ENCODE measurements at places on chromosomes 2 and 18.

GRCh38 chr2:41445865-41446264 is 602.0 kb upstream of the PKDCC start:
- no peak for DNase-seq

GRCh38 chr2:238684362-238685326 is 163.2 kb upstream of the TWIST2 start:
- DNase-seq = peak; percentile 83

GRCh38 chr2:229714080-229714735 is at the start of gene DNER:
DNER (minus strand) TSS chr2:229714555; CDS start chr2:229714423, 132 bp downstream.
- peak; percentile 52 for DNase-seq

DNA sequence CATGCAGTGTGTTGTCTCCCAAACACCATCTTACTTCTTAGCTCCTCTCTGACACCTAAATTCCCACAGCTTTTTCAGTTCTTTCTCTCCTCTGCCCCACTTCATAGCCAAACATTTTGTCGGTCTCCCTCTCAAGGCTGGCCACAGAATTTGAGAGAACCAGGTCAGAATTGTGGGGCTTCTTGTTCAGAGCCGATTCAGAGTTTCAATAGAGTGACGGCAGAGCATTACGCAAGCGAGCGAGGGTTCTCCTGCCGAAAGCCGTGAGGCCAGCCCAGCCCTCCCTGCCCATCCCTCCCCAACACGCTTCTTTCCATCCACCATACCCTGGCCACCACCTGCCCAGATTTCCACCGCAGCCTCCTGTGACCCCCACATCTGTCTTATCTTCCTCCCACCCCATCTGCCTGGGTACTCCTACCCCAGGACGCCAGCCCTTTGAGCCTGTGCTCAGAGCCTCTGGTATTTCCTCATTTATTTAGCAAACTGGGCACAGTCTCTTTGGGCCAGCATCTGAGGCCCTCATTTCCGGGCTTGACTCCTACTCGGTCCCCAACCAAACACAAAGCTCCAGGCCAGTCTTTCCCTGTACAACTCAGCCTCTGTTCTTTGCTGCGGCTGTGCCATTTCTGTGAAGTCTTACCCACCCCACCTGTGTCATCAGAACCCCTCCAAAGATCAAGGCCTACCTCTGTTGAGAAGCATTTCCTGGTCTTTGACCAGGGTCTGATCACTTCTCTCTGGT is 70.0 kb upstream of the MAP4K4 start:
- no peak for DNase-seq

- no peak for DNase-seq
Measured at GRCh38 chr2:134232868-134233727, 20.8 kb upstream of the MGAT5 start.

- no peak for DNase-seq
Measured at GRCh38 chr2:224260372-224261020, 141.4 kb downstream of the FAM124B start.

DNA sequence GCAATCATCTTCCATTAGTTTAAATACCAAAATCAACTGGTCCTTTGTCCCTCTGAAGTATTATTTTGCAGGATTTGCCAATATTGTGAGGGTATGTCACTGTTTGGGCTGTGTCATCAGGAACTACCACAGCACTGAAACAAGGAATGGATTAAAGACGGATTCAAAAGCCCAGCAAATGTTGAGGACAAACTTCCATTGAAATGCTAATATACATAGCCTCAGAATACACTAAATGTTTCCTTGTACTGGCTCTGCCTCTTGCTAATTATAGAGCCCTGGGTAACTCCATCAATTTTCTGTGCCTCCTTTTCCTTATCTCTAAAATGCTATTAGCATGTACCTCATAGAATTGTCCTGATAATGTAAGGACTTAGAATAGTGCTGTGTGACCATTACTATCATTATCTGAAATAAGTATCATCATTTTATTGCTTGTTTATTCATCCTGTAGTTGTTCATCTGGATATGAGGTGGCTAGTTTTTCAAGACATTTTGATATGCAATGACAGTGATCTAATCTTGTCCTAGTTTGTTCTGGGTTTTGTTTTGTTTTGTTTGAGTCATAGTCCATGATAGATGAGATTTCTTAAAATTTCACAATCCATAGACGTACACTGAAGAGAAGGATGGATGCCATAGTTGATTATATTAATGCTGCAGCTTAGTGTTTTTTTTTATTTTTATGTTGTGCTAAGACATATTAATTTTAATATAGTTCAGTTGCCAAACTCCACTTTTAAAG is 333.4 kb upstream of the KCNH7 start:
- no peak for DNase-seq

GRCh38 chr18:23688528-23688927 is 725 bp upstream of the LAMA3 start:
- no peak for DNase-seq

GRCh38 chr2:150081775-150082481 is 405.5 kb downstream of the RND3 start:
- DNase-seq = no peak

DNA sequence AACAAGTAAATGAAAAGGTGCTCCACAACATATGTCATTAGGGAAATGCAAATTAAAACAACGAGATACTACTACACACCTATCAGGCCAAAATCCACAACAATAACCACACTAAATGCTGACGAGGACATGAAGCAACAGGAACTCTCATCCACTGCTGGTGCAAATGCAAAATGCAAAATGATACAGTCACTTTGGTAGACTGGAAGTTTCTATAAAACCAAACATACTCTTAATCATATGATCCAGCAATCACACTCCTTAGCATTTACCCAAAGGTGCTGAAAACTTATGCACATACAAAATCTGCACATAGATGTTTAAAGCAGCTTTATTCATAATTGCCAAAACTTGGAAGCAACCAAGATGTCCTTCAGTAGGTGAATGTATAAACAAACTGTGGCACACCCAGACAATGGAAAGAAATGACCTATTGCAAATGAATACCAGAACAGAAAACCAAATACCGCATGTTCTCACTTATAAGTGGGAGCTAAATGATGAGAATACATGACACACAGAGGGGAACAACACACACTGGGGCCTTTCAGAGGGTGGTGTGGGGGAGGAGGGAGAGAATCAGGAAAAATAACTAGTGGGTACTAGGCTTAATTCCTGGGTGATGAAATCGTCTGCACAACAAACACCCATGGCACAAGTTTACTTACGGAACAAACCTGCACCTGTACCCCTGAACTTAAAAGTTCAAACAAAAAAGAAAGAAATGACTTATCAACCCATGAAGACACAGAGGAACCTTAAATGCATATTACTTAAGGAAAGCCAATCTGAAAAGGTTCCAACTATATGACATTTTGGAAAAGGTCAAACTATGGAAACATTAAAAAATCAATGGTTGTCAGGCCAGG is 80.4 kb downstream of the ASXL2 start:
- no peak for DNase-seq

DNA sequence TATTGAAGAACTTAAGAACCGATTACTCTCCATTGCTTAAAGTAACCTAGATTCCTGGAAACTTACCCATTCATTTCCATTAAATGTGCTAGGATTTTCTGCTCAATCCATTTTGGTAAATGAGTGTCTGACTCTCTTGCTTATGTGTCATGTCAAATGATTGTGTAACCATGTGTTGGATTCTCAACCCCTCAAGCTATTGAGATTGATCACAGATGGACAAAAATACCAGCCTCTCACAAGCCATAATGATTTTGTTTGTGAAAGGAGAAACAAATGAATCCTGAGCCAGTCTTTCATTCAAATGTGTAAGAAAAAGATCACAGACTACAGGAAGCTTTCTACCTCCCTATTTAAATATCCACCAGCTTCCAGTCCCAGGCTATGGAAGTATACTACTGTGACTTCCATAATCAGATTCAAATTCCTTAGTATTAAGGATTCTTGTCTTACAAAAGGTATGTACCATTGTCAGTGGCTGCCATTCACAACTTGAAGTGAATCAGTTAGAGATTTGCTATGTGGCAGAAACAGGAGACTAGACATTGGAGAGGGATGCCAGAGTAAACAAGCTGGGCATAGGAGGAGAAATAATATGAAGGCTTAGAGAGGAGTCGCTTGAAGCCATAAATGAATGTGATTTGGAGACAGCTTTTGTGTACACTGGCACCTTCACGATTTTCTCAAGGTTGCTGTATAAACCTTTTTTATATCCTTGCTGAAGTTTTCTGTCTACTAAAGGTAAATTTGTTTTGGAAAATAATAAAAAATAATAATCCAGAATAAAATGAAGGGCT is 498.5 kb upstream of the SETBP1 start:
- no peak for DNase-seq

GRCh38 chr2:233816334-233816733 is 38.0 kb downstream of the HJURP start:
- peak; percentile 34 for DNase-seq

GRCh38 chr2:30216157-30216556 is 15.2 kb upstream of the LBH start:
- DNase-seq = no peak

GRCh38 chr18:75784390-75784789 is 356.9 kb upstream of the SMIM21 start:
- no peak for DNase-seq

- DNase-seq = no peak
Measured at GRCh38 chr2:114709936-114710850, 267.8 kb downstream of the DPP10 start.

DNA sequence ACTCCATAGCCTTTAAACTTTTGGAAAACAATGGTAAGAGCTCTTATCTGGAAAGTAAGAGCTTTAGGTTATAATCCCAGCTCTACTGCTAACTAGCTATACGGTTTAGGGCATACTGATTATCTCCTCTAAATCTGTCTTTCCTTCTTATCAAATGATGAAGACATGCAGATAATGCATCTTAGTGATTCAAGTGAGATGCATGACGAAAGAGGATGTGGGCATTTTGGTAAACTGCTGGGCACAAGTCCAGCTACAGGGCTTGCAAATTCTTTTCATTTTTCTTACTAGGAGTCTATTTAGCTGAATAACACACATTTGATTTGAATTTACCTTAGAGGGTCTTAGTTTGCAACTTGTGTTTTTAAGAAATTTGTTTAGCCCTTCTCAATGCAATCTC is 1604.8 kb upstream of the ZEB2 start:
- no peak for DNase-seq

DNA sequence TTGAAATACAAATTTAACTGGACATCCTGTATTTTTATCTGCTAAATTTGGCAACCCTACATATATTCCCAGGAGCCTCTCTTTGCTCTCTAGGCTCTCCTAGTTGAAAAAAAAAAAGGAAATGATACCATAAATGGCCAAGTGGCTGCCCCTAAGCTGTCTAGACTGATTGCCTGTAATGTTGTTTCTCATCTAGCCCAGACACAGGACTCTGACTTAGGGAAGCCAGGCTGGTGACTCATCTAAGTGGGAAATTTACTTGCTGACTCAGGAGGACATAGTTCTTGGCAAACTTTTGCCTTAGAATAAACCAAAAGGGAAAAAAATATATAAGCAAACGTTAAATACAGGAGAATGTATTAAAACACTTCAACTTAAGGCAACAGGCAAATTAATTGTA is 14.6 kb upstream of the ITGAV start:
- DNase-seq = peak; percentile 96

DNA sequence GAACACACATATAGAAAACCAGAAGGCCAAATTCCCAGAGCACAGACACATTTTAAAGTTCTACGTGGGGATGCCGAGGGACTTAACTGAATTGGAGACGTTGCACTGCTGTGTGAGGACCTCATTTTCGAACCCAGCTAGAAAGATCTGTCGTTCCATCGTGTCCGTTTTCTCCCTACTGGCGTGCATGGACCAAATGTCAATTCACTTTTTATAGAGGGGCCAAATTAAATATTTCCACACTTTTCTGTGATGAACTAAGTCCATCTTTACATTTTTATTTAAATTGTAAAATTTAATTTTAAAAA is 692 bp upstream of the TSHZ1 start:
- peak; percentile 31 for DNase-seq

DNA sequence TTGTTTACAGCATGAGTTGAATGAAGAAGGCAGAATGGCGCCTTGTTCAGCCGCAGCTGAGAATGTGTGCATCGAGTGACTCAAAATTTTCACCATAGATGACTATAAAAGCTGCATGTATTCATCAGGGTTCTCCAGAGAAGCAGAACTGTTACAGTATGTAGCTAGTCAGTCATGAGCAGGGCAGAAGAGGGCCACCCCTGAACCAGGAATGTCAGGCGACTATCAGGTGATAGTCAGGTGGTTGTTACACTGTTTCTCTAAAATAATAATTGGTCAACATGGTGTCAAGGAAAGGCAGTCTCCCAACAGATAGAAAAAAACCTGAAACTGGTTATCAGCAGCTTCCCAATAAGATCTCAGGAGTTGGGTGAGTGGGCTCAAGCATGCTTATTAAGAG is 20.2 kb upstream of the NOSTRIN start:
- DNase-seq = no peak

DNA sequence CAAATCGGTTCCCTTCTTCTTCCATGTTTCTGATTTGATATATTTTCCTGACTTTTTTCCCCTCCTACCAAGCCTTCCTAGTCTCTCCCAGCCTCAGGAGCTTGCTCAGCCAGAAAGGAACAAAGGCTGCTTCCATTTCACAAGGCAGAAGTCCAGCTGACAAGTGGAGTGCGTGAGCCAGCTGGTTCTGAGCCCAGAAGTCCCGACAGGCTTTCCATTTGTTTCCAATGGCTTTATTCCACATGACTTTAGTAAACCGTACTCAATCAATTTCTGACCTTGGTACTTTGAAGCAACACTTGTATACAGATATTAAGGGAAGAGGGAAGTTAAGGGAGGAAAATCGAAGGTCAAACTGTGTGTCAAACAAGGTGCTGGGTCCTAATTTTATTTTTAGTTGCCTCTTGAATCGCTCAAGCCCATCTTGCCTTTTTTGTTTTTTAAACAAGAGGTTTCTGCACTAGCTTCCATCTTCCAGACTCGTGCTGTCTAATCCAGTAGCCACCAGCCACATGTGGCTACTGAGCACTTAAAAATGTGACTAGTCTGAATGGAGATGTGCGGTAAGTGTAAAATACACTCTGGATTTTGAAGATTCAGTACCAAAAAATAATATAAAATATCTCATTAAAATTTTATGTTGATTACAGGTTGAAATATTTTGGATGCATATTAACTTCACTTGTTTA is 36.2 kb downstream of the WIPF1 start:
- no peak for DNase-seq

- no peak for DNase-seq
Measured at GRCh38 chr2:233228376-233228775, 23.1 kb upstream of the ATG16L1 start.

DNA sequence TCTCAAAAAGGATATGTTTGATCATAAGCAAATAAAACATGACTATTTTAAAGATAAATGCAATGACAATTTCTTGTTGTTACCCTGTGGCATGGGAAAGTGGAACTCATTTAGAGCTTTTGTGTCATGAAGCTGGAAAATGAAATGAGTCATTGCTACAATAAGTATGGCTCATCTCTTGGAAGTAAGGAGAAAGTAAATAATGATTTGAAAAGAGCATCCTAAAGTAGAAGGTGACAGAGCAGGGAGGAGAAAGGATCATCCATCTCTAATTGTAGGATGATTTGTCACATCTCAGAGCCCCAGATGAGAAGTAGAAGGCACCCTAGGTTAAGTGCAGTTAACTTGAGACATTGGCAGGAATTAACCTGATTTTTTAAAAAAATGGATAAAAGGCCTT is 200.5 kb downstream of the CPS1 start:
- DNase-seq = peak; percentile 7

- no peak for DNase-seq
Measured at GRCh38 chr2:19000776-19001175, 357.6 kb downstream of the OSR1 start.

- DNase-seq = no peak
Measured at GRCh38 chr2:186717320-186718007, 23.6 kb downstream of the FAM171B start.

- no peak for DNase-seq
Measured at GRCh38 chr2:47109007-47109375, 46.1 kb downstream of the STPG4 start.

All from Daoy (cell line).